ENCODE measurements at places on chromosomes 4 and X. TPM values are rescaled to one million over a fixed set of nuclear protein-coding genes. Genes with fewer than 3 reads are reported as not detected.
A peak's percentile ranks its signal among the peaks of the same experiment; 100 is the strongest.

DNA sequence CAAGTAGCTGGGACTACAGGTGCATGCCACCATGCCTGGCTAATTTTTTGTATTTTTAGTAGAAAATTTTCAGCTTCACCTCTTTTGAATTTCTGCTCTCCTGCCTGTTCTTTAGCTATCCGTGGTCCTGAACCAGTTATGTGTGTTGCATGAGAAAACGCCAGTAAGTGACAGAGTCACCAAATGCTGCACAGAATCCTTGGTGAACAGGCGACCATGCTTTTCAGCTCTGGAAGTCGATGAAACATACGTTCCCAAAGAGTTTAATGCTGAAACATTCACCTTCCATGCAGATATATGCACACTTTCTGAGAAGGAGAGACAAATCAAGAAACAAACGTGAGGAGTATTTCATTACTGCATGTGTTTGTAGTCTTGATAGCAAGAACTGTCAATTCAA lies 13.9 kb downstream of the ALB start:
- peak; percentile 40 for DNase-seq

DNA sequence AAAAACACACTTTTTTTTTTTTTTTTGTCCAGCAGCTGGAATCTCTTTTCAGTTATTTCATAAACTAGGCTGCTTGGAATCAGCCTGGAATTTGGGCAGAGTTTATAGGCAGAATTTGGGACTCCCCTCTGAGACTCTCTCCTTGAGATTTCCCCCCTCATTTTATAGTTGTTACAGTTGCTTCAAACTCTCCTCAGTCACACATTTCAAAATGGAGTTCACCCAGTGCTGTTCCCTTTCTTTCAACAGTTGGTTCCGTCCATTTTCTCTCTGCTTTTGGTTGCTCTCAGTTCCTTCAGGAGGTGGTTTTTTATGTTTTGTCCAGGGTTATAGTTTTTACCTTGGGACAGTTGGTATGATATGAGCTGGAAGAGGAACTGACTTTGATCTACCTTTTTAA lies 27.5 kb downstream of the NSD2 start:
- DNase-seq: no peak

GNRHR gene
- total RNA-seq: not detected

DNA sequence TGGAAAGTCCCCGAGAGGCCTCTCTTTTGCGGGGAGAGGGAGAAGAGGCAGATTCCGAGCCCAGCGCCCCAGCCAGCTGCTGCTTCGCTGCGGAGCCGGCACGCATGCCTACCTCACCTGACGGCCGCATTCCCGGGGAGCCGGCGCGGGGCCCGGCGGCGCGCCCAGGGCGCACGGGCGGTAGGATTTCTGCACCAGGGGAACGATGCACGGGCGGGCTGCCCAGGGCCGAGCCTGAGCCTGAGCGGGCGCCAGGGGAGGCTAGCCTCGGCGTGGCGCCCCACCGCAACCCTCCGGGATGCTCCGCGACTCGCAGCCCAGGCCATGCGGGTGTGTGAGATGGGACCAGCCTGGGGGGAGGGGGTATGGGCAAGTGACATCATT lies 81.3 kb upstream of the SCML1 start:
- DNase-seq: no peak

DNA sequence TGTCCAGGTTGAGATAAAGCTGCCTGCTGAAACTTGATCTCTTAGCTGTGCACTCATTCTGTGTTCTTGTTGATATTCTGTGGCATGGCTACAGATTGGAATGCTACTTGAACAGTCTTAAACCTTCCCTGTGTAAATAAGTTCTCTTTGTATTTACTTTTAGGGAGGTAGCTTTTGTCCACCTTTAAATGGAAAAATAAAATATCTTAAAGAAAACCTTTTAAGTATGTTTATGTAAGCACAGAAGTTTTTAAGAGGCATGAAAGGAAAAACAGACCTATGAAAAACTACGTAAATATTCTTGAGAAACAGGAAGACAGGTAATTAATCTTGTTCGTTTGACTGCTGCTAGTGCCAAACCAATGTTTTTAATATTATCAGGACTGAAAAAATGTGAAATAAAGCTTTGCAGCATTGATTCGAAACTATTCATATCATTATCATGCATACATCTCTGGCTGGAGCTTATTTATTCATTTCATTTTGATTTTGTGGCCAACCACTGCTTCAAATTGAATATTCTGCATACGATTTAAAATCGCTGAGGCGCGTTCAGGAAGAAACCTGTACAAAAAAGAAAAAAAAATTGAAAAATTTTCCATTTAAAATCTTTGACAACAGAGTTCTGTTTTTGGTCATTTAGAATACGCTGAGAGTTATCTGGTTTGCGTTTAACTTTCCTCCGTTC lies 17.8 kb downstream of the HSD17B13 start:
- DNase-seq: peak; percentile 11

TRIML2 gene
- total RNA-seq: 4.9 TPM

DNA sequence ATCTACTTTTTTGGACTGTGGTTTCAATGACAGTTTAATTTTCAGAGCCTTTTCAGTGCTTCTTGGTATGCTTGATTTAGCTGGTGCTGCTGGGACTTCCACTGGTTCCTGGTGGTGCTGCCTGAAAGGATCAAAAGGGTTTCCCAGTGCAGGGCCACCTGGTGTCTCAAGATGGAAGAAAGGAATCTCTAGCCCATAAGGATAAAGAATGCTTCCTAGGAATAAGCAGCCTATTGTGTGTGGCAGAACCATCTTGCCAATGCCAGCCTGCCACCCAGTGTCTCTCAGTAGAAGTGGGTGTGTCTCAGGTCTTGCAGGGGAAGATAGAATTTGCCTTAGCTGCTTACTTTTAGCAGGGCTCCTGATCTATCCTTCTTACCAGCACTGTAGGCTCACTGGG lies 15.0 kb upstream of the RAI2 start:
- peak; percentile 16 for DNase-seq

SYN1 gene
- 0.27 TPM for total RNA-seq

GRCh38 chrX:9642270-9642995 lies 123.2 kb downstream of the GPR143 start:
- no peak for DNase-seq

DNA sequence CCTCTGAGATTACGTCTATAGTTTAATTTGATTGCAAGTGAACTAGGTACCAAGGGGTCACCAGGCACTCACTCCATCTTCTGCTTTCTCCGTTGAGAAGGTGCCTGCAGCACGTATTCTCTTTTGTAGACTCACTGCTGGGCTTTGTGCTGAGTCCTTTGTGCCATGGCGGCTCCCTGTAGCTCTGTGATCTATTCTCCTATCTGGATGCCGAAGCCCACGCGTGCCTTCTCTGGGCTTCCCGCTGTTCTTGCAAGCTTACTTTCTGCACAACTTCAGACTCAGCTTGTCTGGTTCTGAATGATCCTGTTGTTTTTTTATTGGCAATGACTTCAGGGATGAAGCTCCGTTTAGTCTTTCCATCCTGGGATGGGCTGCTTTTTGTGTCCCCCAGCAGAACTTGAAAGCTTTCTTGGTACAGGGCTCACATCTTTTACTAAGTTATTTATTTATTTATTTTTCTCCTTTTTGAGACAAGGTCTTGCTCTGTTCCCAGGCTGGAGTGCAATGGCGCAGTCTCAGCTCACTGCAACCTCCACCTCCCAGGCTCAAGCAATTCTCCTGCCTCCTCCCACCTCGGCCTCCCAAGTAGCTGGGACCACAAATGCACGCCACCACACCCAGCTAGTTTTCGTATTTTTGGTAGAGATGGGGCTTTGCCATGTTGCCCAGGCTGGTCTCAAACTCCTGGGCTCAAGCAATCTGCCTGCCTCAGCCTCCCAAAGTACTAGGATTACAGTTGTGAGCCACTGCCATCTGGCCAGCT lies 100.9 kb upstream of the NKX1-1 start:
- DNase-seq: no peak

- DNase-seq: no peak
These were observed 168.5 kb upstream of the USP38 start for GRCh38 chr4:143016171-143016570.

DNA sequence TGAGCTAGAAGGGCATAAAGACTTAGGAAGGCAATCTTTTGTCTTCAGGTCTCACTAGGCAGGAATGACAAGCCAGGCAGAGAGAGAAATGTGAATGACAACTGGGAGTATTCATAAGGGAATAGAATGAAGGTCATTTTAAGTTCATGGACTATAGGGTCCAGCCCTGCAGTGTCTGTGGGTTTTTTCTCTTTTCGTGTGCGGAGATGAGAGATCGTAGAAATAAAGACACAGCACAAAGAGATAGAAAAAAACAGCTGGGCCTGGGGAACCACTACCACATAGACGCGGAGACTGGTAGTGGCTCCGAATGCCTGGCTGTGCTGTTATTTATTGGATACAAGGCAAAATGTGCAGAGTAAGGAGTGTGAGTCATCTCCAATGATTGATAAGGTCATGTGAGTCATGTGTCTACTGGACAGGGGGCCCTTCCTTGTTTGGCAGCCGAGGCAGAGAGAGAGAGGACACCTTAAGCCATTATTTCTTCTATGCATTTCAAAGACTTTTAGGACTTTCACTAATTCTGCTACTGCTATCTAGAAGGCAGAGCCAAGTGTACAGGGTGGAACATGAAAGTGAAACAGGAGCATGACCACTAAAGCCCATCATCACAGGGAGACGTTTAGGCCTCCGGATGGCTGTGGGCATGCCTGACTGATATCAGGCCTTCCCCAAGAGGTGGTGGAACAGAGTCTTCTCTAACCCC lies 921.8 kb upstream of the PCDH10 start:
- no peak for DNase-seq

DNA sequence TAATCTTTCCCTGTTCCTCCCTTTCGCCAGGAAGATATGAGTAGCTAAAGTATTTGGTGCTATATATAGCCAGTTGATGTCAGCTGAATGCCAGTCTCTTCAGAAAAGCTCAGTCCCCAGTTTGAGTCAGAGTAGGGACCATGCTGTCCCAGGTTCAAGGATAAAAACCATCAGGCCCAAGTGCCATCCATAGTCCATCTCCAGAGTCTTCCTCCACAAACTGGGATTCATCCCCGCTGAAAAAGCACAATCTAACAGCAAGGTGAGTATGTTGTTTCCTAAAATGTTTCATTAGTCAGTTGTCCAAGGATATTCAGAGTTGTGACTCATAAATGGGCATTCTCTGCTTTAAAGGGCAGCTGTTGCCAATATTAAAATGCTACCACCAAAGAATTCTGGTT lies at the start of gene MYOZ2:
TSS of gene MYOZ2 (plus strand) at position 112 of the 401 bp plus-strand sequence. CDS start 694 bp downstream, outside the sequence.
- peak; percentile 24 for DNase-seq

GRCh38 chr4:42488114-42488513 lies 90.8 kb downstream of the SHISA3 start:
- DNase-seq: no peak

DNA sequence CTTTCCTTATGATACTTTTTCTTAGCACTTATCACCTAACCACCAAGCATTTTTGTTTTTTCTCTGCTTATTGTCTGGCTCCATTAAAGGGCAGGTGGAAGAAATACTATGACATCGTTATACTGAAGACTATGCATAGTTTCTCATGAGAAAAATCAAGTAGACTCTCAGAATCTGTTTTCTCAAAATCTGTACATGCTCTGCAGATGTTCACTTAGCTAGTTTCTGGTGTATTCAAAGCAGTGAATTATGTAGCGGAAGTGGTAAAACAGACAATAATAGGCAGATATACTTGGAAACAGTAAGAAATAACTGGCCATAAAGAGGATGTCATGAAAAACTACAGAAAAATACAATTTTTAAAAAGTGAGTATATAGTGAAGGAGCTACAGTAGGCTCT lies 146.0 kb downstream of the STIM2 start:
- DNase-seq: no peak

- no peak for DNase-seq
These were observed 22.4 kb upstream of the UGT2B4 start for GRCh38 chr4:69518102-69518501.

DNA sequence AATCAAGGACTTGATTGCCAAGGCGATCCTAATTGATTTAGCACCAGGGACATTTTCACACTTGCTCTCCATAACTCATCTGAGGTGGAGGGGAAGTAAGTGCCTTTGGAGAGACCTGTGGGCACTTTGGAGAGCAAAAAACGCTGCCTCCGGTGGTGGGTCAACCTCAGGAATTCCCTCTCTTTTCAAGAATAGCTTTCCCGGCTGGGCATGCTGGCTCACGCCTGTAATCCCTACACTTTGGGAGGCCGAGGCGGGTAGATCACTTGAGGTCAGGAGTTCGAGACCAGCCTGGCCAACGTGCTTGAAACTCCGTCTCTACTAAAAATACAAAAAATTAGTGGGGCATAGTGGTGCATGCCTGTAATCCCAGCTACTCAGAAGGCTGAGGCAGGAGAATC lies 49.2 kb downstream of the PRPS1 start:
- peak; percentile 32 for DNase-seq

HEPH gene
- 0.40 TPM for total RNA-seq

GRCh38 chr4:47933840-47934239 lies 19.5 kb upstream of the NFXL1 start:
- peak; percentile 51 for DNase-seq

IQSEC2 gene
- 19.8 TPM for total RNA-seq

GRCh38 chr4:150123087-150123486 lies 44.8 kb downstream of the DCLK2 start:
- no peak for DNase-seq
